ENCODE measurements at places on chromosomes 11 and 22. TPM values are rescaled to one million over a fixed set of nuclear protein-coding genes. Genes with fewer than 3 reads are reported as not detected.

- DNase-seq, result no peak
Observed at GRCh38 chr22:49765091-49765771, 62.4 kb downstream of the BRD1 start.

The TEAD1 gene
- total RNA-seq, result 105 TPM

DNA sequence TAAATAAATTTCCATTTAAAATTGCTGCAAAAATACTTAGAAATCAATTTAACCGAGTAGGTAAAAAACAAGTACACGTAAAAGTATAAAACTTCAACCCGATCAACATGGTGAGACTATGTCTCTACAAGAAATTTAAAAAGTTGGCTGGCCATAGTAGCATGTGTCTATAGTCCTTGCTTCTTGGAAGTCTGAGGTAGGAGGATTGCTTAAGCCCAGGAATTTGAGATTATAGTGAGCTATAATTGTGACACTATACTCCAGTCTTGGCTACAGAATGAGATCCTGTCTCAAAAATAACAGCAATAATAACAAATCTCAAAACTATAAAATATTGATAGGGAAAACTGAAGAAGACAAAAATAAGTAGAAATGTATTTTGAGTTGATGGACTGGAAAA, 11.1 kb downstream of the CASP4 start:
- DNase-seq, result no peak

GRCh38 chr22:30824096-30824495, 129.4 kb downstream of the OSBP2 start:
- DNase-seq, result no peak

The GPHA2 gene
- not detected for total RNA-seq

GRCh38 chr11:109510316-109510715, 88.3 kb downstream of the C11orf87 start:
- no peak for DNase-seq

The CDC42EP2 gene
- 10.2 TPM for total RNA-seq

DNA sequence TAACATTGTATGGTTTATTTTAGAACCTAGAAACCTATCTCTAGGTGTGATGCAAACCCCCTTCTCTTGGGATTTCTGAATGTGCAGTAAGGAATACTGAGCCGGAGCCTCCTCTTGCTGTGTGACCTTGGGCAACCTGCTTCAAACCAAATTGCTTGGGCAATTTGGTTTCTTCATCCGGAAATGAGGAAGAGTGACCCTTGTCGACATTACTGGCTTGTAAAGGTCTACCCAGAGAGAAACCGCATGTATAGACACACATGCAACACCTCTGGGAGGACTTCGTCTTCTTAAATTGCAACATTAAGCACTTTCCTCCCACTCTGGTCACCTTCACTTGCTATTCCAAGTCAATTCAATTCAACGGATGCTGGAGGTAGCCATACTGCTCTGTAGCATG, 19.6 kb upstream of the TP53I11 start:
- no peak for DNase-seq

DNA sequence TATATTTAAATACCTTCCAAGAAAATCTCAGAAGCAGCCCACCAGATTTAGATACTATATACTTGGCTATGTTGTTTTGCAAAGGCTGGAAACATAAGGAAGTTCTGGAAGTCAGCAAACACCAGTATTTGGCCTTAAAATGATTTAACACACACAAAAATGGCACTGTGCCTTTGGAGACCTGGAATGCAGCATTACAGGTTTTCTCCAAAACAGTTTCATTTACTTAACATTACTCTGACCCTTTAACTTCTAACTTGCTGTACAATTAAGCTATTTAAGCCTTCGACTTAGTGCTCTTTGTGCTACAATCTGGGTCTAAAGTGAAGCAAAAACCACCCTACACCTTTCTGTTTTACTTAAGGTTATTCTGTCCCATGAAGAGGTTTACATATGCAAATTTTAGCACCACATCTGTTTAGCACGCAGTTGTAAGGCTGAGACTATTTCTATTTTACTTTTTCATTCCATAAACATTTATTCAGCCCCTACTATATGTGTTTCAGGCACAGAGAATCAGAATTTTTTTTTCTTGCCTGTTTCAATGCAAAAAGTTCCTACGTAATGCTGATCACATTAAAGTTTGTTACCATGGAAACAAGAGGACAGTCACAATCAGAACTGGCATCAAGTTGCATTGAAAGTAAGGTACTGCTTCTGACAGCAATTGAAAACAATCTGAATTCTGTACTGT, 70.3 kb downstream of the MAML2 start:
- DNase-seq, result peak; percentile 46

The ELMOD1 gene
- 1.4 TPM for total RNA-seq

DNA sequence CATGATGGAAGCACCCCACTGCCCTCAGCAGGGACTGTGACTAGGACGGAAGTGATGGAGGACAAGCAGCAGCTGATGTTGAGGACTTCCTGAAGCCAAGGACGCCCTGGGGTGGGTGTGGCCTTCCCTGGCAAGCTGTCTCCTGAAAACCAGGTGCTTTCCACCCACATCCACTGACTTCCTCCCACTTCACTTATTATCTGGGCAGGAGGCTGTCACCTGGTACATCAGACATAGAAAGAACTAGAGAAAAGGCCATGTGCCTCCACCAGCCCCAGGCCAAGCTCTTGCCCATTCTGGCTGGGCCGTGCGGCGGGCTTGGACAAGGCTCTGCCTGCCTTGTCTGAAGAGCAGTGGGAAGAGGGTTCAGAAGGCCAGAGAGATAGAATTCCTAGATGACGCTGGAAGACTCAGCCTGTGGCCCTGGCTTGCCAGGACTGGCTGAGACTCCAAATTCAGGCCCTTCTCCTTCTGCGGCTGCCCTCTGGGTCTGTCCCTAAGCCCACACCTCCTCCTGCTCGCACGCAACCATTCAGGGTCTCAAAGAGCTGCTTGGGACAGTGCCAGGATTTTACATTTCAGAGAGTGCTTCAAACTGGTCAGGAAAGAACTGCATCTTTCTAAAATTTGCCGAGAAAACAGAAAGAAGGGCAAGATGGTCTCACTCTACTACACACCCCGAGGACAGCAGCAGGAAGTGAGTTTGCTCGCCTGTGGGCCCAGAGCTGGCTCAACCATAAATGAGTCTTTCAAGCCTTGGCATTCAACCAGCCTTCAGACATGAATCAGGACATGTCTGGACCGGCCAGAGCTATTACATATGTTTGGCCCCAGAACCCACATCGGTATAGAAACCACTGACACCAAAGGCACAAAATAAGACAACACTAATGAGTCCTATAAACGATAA, 13.3 kb downstream of the ARHGAP1 start:
- peak; percentile 71 for DNase-seq

DNA sequence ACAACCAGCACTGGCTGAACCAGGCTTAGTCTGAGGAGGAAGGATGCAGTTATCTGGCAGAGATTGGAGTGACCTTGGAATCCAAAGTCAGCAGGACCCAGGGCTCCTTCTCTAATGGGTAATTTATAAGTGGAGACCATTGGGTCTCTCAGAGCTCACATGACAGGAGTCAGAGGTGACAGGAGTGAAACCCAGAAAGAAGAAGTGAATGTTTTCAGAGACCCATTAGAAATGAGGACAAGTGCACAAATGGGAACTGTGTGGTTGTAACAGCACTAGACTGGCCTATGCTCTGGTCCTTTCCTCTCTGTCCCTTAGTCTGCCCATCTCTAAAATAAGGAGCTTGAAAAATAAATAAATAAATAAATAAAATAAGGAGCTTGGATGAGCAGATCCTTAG, 107.4 kb downstream of the SERGEF start:
- no peak for DNase-seq

- no peak for DNase-seq
Observed at GRCh38 chr11:2901196-2901796, 15.7 kb upstream of the CDKN1C start.

DNA sequence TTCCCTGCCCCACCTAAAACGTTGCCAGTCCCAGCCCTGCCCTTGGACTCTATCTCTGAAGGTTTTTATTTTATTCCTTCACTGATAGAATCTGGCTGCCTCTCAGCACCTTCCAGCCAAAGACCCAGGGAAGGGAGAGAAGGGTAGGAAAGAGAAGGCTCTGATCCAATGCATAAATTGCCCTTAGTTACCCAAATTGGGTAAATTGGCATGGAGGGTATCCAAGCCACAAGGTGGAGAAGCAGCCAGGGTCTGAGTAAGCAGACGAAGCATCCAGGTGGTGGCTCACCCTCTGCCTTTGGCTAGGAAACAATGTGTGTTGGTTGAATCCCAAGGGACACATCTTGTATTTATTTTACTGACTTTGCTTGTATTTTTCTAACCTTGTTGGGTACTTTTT, 89.0 kb downstream of the FEZ1 start:
- DNase-seq, result no peak

- no peak for DNase-seq
Observed at GRCh38 chr11:131763193-131763890, 392.9 kb downstream of the NTM start.

The PICK1 gene
- total RNA-seq, result 5.2 TPM

DNA sequence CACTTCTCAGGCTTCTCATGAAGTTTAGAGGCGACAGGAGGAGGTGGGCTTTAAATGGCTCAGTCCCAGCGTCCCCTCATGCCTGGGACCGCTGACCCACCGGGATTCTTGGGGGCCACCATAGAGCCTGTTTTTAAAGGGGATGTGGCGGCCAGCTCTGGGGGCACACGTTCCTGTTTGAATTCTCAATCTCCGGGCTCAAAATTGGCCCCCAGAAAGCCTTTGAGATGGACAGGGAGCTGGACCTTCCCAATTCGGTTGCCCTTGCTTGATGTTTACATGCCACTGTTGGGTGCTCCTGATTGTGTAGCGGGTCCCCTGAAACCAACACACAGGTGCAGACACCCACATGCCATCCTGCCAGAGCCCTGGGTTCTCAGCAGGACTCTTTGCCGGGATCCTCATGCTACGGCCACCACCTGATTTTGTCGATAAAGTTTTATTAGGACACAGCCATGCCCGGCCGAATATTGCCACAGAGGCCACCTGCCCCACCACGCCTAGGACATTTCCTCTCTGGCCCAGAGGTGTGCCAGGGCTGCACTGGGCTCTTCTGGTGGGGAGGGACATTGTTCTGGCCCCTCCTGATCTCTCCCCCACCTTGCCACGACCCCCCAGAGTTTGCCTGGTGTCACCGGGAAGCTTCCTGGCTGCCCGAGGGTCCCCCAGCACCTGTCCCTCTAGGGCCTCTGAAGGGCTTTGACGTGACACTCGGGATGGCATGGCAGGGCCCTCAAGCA, 71.6 kb downstream of the KCNQ1 start:
- DNase-seq, result no peak

GRCh38 chr22:23763579-23763945, 772 bp downstream of the C22orf15 start:
- no peak for DNase-seq

- DNase-seq, result no peak
Observed at GRCh38 chr11:35057926-35058668, 80.9 kb upstream of the CD44 start.

The CTR9 gene
- total RNA-seq, result 20.5 TPM

- no peak for DNase-seq
Observed at GRCh38 chr11:997907-998306, 38.6 kb downstream of the MUC6 start.

DNA sequence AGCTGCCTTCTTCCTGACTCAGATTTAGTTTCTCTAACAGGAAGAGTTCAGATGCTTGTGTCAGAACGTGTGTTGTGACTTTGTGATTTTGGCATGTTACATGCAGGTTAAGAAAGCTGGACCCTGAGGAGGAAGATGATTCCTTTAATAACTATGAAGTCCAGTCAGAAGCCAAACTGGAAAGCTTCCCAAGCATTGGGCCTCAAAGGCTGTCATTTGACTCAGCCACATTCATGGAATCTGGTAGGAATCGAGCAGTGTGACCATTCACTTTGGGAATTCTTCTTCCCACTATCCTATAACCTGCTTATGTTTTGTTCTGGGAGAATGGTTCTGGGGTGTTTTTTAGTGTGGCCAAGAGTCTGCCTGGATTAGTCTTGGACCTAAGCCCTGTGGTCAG, 48.0 kb downstream of the CABIN1 start:
- peak; percentile 41 for DNase-seq

- no peak for DNase-seq
Observed at GRCh38 chr11:120810251-120810650, 213.7 kb upstream of the TBCEL start.

DNA sequence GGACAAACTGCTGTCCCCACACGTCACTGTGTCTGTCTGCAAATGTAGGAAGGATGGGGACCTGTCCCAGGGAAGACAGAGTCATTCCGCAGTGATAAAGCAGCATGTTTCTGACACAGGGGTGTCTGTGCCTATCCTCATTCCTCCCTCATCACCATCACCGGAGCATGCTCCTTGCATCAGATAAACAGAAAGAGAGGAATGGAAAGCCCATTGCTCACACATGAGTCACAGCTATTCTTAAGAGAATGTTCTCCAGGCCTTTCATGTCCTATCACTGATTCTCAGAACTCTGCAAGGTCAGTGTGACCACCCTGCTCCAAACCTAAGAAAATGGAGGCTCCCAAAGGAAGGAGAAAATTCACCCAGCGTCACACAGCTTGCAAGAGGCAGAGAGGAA, 38.9 kb downstream of the ZNF195 start:
- peak; percentile 58 for DNase-seq

- no peak for DNase-seq
Observed at GRCh38 chr22:45527456-45527855, 24.8 kb downstream of the FBLN1 start.

DNA sequence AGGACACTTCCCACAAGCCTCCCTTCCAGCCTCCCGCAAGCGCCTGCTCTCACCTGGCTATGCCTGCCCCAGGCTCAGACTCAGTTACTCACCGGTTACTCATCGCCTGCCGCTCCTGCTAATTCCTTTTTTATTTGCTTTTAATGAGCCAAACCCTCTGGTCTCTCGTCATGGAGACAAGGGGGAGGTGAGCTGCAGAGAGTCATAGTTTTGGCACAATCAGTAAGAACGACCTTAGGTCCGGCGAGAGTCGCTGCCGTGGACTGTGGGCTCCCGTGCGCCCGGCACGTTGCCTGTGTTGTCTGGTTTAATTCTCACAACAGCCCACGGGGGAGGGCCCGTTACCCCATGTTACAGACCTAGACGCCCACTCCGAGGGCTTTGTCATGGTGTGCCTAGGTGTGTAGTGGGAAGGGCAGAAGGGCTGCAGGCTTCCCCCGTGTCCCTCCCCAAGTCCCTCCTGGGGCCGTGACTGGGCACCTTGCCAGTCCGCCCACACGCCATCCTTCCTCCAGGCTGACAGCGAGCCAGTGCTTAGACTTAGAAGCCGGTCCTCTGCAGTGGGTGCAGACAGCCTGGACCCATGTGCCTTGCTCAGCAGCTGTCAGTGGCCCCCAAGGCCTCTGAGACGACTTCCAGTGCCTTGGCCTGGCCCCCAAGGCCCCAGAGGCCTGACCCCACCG, 42.2 kb downstream of the WNT7B start:
- peak; percentile 69 for DNase-seq

The NRIP3 gene
- 23.4 TPM for total RNA-seq

DNA sequence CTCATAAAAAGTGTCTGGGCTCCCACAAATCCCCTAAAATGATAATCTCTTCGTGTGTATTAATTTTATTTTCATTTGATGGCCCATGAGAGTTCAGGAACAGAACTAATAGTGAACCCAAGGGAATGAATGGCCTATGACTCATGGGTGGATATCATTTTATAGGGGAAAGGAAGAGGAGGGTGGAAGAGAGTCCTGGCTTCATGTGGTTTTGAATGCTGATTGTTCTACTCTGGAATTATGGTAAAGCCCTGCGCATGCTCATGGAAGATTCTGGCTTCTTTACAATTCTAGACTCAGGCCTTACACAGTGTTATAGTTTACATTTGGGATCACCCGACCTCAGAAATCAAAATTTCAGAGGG, 35.2 kb downstream of the MAML2 start:
- peak; percentile 94 for DNase-seq

All from LHCN-M2 (cell line).